ENCODE measurements at places on chromosomes 5 and 9.

GRCh38 chr5:140235791-140236551 is 61.0 kb downstream of the CYSTM1 start:
- DNase-seq: no peak

DNA sequence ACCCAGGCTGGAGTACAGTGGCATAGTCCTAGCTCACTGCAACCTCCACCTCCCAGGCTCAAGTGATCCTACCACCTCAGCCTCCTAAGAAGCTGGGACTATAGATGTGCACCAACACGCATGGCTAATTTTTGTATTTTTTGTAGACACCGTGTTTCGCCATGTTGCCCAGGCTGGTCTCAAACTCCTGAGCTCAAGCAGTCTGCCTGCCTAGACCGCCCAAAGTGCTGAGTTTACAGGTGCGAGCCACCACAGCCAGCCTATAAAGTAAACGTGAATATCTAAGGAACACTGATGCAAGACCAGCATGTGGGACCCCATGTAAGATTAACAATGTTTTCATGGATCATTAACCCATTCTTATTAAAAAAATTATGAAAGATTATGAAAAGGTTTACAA is 15.9 kb downstream of the ANXA2R start:
- DNase-seq: no peak

DNA sequence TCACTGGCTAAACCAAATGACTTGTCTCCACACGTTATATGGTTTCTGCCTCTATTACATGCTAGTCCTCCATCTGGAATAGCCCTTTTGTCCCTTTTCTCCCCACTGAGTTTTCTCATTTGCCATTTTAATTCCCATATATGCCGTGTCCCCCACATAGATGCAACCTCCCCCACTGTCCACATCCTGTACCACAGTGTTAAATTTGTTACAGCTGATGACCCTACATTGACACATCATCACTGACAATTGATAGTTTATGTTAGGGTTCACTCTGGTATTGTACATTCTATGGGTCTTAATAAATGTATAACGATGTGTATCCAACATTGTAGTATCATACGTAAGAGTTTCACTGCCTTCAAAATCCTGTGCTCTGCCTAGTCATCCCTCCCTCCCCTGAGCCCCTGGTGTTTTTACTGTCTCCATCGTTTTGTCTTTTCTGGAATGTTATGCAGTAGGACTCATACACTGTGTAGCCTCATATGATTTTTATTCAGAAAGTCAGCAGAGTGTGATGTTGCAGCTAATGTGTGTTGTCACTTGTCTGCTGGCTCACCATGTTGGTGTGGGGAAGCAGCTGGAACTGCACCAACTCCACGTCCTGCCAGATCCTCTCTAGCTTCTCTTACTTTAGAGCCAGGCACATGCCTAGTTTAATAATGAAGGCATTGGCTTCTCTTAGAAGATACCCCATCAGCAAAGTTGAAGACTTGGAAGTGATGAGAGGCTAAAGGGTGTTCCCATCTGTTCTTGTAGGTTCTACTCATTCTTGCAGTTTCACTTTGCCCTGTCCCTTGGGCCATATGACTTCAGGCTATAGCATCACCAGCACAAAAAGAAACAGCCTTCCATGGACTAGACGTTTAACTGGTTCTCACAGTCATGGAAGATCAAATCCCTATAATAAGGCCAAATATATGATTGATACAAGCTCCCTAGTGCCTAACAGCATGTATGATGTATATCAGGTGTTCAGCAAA is 30.2 kb downstream of the LRRC70 start:
- peak; percentile 13 for DNase-seq

- DNase-seq: peak; percentile 62
These were observed 349.3 kb upstream of the ACTBL2 start for GRCh38 chr5:57831932-57832331.

GRCh38 chr5:16561660-16562059 is 55.1 kb downstream of the RETREG1 start:
- DNase-seq: no peak

DNA sequence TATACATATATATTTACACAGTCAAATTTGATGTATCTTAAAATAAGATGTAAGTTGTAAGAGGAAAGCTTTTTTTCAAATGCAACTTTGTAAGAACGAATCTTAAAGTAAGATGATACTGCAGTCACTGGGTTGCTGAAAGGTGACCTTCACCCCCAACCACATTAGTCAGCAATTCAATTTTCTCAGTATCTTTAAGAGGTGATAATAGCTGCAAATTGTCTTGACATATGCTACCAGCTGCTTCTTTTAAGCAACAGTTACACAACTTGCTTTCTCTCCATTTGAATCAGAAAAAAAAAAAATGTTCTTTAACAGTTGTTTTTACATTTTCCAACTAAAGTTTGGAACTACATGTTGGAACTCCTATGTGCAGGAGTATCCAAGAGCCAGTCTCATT is 246.6 kb upstream of the CCNG1 start:
- no peak for DNase-seq

GRCh38 chr9:132505991-132506655 is 76.3 kb upstream of the BARHL1 start:
- no peak for DNase-seq

GRCh38 chr9:71048280-71048679 is 73.1 kb downstream of the TRPM3 start:
- DNase-seq: no peak

GRCh38 chr5:149851211-149851610 is 93.4 kb downstream of the PDE6A start:
- no peak for DNase-seq

- no peak for DNase-seq
These were observed 73.8 kb downstream of the RAPGEF1 start for GRCh38 chr9:131666029-131666428.

DNA sequence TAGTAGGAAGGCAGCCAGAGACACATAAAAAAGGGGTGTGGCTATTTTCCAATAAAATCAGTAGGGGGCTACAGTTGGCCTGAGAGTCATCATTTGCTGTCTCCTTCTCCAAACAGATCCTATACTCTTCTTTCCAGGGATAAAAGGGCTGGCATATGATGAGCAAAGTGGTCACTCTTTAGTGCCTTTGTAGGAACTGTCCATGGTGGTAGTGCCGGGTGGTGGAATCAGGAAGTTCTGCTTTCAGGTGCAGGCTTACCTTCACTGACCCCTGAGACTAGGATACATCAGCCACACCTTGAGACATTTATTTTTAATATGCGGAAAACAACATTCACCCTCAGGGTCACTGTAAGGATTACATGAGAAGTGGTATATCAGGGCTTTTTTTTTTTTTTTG is 80.8 kb downstream of the ASTN2 start:
- DNase-seq: no peak

Data from fibroblast of skin of right biceps (primary cell).